ENCODE measurements at places on chromosomes 1 and 21.

GRCh38 chr21:23247334-23247733 is 2249.1 kb downstream of the NCAM2 start:
- DNase-seq: peak; percentile 16

DNA sequence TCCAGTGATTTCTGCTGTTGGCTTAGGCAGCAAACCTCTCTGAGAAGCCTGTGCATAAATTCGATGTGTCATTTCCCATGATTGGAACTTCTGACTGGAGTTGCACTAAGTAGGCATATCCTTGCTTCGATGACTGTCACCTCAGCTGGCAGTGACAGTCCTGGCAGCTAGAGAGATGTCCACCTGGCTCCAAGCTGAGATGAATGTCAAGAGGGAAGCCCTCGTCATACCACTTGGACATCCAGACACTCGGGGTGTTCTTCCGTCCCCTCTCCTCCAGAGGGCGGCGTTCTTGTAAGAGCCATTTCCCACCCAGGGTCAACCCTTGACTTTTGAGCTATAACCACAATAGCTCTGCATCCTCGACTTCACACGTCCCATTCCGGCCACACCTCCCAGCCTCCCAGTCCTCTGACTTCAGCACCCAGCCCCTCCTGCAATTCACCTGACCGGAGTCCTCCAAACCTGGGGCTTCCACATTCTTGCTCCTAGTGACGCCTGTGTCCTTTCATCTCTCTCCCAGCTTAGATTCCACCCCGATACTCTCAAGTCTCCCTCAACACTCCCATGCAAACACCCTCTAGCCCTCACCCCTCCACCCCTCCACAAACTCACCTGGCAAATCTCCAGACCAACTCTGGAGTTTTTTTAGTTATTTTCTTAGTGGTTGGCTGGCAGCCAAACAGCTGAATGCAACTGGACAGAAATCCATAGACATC is 17.3 kb downstream of the CA6 start:
- peak; percentile 39 for DNase-seq

GRCh38 chr1:155695072-155695471 is 6.2 kb downstream of the DAP3 start:
- DNase-seq: no peak

- peak; percentile 72 for DNase-seq
Measured at GRCh38 chr1:183205196-183205781, 19.2 kb downstream of the LAMC2 start.

- no peak for DNase-seq
Measured at GRCh38 chr1:108063703-108064102, 98.7 kb upstream of the VAV3 start.

DNA sequence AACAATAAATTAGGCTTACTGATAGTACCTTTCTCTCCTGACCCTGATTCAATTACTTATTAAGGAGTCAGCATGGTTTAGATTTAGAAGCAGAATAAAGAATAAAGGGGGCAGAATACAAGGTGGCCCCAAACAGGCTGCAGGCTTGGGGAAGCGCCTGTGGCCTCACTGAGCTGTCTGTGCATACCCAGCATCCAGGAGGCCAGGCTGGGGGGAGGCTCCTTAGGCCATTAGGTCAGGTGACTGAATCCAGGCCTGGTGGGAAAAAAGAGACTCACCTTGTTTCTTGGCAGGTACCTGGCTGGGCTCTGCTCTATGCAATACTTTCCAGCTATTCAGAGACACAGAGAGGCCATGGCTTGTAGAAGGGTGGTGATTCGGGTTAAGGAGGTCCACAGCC is 38.8 kb downstream of the PGBD5 start:
- DNase-seq: no peak

DNA sequence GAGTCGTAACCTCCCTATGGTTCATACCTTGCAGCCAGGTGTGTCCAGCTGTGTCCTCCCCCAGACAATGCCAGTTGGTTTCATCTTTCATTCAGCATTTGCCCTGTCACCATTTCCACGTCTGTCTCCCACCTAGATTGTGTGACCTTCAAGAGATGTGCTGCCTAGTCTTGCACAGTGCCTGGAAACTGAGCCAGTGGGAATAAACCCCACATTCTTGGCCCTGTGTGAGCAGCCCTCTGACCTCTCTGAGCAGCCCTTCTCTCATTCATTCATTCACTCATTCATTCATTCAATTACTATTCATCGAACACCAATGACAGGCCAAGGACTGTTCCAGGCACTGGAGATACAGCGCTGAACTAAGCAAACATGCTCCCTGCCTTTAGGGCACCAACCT is 115.7 kb downstream of the GRIK3 start:
- no peak for DNase-seq

DNA sequence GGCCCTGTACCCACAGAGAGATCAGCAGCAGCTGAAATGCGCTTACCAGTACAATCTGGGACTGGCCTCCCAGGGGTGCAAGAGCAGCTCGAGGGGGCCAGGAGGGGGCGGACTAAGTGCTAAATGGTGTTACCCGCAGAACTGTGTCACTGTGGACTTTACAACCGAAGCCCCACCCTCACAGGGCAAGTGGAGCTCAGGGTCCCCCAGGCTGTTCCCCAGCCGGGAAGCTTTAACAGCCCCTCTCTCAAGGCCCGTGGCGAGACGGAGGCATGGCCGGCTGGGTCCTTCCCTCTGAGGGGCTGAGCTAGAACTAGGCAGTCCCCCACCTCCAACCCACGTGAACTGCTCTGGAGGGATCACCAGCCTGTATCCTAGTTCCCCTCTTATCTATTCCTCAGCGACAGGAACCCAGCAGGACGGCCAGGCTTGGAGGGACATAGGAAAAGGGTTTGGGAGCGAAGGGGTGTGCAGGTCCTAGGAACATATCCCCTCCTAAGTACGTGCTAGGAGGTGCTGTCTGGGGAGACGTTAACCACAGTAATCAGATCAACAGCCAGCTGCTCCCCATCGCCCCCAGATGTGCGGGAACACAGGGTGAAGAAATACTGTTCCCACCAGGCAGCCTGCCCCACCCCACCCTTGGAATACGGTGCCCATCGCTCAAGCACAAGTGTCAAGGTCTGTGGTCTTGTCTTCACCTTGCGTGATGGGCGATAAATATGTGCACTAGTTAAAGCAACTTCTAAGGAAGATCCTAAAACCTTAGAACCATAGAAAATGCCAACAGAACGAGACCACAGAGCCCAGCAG is 24.4 kb downstream of the ZBTB17 start:
- DNase-seq: peak; percentile 41

- no peak for DNase-seq
Measured at GRCh38 chr21:14482165-14482564, 64.0 kb downstream of the SAMSN1 start.

GRCh38 chr1:236836157-236836556 is 41.1 kb downstream of the MTR start:
- DNase-seq: no peak

- peak; percentile 29 for DNase-seq
Measured at GRCh38 chr1:13754510-13755103, 54.6 kb downstream of the PRDM2 start.

DNA sequence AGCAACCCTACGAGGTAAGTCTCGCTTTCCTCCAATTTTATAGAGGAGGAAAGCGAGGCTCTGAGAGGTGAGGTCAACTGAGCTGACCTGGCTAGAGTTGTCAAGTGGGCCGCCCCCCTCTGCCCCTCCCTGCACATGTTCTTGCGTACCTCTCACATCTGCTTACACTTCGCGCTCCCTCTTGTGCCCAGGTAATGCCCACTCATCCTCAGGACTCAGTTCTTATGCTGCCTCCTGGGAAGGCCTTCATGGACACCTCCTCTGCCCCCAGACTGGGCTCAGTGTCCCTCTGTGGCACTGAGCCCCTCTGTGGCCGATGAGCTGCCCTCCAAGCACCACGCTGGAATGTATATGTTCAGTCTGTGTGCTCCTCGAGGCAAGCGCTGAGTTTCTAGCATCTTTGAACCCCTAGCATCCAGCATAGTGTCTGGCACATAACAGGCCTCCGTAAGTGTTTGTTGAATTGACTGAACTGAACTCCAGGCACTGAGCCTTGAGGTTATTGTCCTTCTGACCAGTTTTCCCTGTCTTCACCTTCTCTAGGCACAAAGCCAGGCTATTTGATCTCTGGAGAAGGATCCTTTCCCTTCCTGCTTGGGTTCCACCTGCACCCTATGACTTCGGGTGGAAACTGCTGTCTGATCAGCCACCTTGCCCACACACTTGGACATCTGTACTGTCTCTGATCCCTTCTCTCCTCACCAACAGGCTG is 13.5 kb downstream of the MOV10 start:
- no peak for DNase-seq

DNA sequence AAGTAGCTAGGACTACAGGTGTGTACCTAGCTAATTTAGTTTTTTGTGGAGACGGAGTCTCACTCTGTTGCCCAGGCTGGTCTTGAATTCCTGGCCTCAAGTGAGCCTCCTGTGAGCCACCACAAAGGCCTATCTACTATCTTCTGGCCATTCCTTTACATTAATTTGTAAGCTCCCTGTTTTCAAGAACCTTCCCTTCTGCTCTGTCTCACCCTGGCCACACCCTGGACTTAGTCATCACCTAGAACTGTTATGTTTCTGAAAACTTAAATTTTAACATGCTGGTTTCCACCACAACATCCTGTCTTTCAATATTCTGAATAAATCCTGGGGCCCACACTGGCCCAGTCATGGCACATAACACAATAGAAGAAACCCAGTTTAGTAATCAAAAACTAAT is 4.9 kb upstream of the B4GALT3 start:
- peak; percentile 70 for DNase-seq

GRCh38 chr1:234226113-234226818 is 147.0 kb upstream of the COA6 start:
- no peak for DNase-seq

- DNase-seq: no peak
Measured at GRCh38 chr1:34338871-34339270, 162.2 kb downstream of the C1orf94 start.

DNA sequence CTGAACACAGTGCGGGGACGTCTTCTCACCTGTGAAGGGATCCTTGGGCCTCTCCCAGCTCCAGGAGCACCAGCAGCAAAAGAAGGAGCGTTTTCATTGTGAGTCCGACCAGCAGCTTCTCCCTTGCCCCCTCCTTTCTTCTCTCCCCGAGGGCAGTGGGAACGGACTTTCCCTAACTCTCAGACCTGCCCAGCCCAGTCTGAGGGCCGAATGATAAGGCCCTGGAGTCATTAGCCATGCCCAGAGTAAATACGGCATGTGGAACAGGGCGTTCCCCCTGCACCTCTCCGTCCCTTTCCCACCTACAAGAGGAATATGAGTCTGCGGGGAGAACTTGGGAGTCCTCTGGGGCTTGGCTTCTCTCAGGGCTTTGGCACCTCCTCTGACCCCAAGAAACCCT is at the start of gene CTSE:
TSS of gene CTSE (minus strand) at position 201 of the 400 bp plus-strand sequence. CDS start at position 97, 104 bp downstream.
- DNase-seq: no peak

- DNase-seq: no peak
Measured at GRCh38 chr1:161506336-161507223, 1.3 kb downstream of the FCGR2A start.

All from fibroblast of skin of right biceps (primary cell).